Temporal lobe (tissue), 4 donors: ENCODE measurements at places on chromosomes 13 and 19. TPM values are rescaled to one million over a fixed set of nuclear protein-coding genes. Genes with fewer than 3 reads are reported as not detected.

Gene FUT3
- 0.25 TPM for total RNA-seq

Gene DUS3L
- total RNA-seq: 12.0 TPM

Gene SLC1A6
- total RNA-seq: 37.9 TPM

Gene OR7A5
- not detected for total RNA-seq

Gene MAMSTR
- total RNA-seq: 0.74 TPM

Gene KL
- 0.49 TPM for total RNA-seq

Gene SLC25A41
- total RNA-seq: 0.98 TPM

Gene CYP2A6
- total RNA-seq: not detected

Gene TRPC4
- total RNA-seq: 14.8 TPM

Gene TNNT1
- total RNA-seq: 0.49 TPM

Gene TUBB4A
- 116 TPM for total RNA-seq

Gene RPL18A
- total RNA-seq: 714 TPM

Gene SERPINE3
- total RNA-seq: under 0.01 TPM

Gene ECSIT
- total RNA-seq: 26.3 TPM
